ENCODE measurements at places on chromosomes 3 and 15.

DNA sequence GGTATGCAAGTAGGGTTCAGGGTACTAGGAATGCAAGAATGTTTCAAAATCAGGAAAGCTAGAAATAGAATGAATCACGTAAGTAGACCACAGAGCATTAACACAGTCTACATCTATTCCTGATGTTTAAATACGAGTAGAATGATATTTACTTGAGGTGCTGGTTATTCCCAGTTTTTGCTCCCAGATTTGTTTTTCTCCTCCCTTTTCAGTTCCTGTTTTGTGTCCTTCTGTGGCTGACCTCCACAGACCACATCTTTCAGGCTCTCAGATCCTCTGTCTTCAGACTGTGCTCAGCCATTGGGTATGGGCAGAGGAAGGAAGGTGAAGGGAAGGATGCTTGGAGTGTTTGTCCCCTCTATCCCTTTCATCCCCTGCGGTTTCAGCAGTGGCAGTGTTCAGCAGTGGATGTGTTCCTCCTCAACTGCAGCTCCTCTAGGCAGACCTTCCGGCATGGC lies 276.6 kb downstream of the ZNF621 start:
- no peak for DNase-seq

DNA sequence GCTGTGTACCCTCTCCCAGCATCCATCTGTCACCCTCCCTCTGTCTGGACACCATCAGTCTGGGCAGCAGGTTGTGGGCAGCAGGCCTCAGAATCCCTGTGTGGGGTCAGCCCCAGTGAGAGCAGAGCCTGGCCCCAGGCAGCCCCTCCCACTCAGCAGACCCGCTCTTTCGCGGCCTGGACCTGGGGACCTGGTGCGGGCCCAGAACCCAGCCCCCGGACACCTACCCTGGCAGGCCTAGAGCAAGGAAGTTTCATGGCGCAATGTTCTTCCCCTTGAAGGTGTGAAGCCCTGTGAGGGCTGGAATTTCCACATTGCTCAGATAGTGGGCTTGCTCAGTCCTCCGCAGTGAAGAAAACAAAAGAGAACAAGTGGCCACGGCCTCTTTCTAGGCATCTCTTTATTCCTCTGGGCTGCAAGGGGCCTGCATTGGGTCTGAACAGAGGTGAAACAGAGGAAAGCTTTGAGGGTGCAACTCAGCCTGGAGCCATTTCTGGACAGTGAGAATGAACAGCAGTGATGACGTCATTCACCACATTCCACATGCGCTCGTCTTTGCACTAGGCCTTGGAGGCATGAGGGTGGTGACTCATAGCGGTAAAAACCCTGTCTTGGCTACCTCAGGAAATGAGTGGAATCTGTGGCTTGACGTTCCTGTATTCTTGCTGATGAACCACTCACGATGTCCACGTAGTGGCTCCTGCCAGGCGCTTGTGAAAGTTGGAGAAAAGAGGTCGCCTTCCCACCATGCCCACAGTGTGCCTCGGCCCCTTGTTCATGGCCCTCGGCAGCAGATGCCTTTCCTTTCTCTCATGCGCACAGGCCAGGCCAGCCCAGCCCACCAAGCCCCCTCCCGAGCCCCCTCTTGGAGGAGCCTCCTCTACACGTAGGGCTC lies 66.1 kb downstream of the SLC30A4 start:
- peak; percentile 78 for DNase-seq

DNA sequence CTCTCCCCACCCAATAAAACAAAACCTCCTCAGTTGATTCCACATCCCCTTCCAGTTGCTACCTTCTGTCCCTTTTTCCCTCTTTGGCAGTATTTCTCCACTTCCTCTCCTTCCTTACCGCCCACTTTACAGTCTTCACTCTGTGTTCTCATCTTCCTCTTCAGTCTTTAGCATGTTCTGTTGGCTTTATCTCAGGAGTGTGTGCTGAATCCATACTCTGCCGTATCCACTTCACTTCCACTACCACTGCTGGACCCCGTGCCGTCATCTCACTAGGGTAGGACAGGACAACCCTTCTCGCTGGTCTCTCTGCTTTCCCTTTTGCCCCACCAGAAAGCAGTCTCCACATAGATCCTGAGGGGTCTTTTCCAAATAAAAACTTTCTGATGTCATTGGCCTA lies 74.3 kb downstream of the FNDC3B start:
- no peak for DNase-seq

DNA sequence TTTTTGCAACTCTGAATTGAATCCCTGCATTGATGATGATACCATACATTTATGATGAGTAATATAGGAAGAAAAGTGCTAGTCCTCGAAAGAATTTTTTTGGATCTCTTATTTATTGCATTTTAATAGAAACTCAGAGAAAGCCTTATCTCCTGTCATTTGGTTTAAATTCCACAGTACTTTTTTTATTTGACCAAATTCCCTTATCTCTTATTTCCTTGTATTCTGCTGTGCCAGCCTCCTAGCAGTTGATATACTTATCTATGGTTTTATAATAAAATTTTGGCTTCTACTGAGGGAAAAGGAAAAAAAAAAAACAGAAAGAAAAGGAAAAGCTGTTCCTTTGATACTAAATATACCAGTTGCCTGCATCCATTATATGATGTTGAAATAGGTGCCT lies 535.1 kb upstream of the NR2F2 start:
- DNase-seq, result no peak

DNA sequence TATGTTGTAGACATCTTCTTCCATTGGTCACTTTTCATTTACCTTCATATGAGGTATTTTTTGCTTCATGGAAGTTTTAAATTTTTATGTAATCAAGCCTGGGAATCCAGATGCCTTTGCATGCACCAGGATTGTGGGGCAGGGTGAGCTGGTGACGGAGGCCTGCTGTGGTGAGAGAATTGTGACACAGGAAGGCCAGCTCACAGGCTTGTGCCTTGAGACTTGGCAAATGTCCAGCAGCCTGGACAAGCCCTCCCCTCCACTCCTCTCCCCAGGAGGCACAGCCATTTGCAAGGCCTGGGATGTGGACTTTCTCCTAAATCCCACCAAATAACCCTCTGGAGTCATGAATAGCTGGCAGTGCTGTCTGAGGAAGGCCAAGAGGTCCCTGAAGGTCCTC lies 67.4 kb downstream of the RHCG start:
- no peak for DNase-seq

- DNase-seq, result no peak
These were observed 60.2 kb downstream of the SCN5A start for GRCh38 chr3:38588995-38589937.

GRCh38 chr3:52798376-52798977 lies 3.9 kb downstream of the ITIH3 start:
- DNase-seq, result no peak

GRCh38 chr3:4438296-4438695 lies 28.8 kb downstream of the SUMF1 start:
- DNase-seq, result no peak

GRCh38 chr3:51304230-51304629 lies 80.9 kb upstream of the MANF start:
- no peak for DNase-seq

DNA sequence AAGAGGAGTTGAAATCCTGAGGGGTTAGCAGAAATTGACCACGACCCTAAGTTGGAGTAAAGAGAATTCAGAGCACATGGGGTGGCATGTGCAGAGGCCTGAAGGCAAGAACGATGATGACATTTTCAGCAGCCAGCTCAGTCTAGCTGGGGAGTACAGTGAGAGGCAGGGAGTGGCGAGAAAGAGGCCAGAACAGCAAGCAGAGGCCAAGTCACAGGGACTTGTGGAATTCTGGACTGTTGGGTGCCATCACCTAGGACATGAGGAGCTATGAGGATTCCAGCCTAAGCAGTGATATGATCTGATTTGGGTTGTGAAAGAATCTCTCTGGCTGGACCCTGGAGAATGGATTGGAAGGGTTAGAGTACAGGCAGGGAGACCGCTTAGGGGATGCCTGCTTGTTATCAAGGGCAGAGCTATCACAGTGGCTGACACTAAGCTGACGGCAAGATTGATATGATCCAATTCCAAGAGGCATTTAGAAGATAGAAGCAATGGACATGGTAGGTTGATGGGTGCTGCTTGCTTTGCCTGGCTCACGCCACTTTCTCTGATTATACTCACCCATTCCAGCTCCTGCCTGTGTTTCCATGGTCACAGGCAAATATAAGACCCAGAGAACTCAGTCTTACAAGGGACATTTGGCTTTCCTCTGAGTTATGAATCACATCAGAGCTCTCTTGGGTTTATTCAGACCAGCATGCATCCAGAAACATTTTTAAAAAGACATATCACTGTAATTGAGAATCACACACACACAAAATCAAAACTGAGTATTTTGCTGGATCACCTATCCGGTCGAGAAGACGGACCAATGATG lies 66.4 kb downstream of the LRTM1 start:
- no peak for DNase-seq

GRCh38 chr3:37477711-37478487 lies 303.5 kb upstream of the LRRFIP2 start:
- DNase-seq, result no peak

GRCh38 chr15:65305776-65306175 lies 1.3 kb downstream of the RNU5B-1 start:
- DNase-seq, result no peak

DNA sequence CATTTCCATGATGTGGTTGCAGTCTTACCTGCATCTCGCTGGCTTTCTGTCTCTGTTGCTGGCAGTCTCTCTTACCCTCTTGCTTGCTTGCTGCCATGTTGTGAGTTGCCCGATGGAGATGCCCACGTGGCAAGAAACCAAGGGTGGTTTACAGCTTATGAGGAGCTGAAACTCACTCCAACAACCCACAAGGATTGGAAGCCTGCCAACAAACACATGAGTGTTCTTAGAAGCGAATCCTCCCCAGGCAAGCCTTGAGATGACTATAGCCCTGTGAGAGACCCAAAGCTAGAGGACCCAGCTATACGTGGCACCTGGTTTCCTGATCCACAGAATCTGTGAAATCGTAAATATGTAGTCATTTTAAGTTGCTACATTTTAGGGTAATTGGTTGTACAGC lies 490.9 kb upstream of the ADAMTS9 start:
- no peak for DNase-seq

GRCh38 chr3:30007668-30008067 lies 598.7 kb upstream of the TGFBR2 start:
- DNase-seq, result no peak

- DNase-seq, result no peak
These were observed 164.5 kb upstream of the TLE3 start for GRCh38 chr15:70262171-70262570.

DNA sequence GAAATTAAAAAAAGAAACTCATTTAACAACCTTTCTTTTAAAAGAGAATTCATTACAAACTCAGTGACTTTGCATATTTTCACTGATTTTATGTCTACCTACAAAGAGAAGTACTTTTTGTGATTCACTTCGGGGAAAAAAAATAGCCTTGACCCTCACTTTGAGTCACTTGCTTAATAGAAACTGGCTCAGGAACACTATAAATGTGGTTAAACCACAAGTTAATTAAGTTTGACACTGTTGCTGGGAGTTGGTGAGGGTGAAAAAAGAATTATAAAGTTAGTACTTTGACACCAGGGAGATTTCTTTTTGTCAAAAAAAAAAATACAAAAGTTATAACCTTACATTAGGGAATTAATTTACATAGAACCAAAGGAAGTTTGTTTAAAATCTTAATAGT lies 810.9 kb downstream of the NR2F2 start:
- DNase-seq, result no peak

DNA sequence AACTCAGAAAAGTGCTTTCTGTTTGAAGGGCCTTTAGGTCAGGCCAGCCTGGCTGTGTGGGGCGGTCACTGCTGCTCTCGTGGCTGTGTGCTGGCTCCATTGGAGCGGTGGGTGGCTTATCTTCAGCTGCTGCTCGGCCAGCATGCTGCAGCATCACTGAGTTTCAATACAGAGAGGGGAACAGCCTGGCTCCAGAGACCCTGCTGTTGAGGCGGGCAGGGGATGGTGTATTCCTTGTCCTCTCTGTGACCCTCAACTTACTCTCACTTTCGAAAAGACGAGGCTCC lies 248.5 kb upstream of the ONECUT1 start:
- no peak for DNase-seq

DNA sequence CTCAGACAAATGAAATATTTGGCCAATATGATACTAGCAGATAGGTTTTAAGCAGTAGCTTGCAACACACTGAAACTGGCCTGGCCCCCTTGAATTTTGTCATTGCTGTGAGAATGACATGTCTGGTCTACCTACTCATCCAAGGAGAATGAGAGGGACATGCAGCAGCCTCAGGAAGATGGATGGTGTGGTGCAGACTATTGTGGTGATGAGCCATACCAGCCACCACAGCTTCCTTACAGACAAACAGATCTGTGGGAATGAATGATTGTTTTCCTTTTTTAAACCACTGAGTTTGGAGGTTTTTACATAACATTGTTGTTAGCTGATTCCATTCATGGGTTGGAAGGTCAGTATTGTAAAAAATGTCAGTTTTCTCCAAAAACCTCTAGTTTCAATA lies 133.7 kb upstream of the POU1F1 start:
- no peak for DNase-seq

- no peak for DNase-seq
These were observed 48.5 kb downstream of the CD47 start for GRCh38 chr3:108042300-108042699.

GRCh38 chr3:31648286-31648968 lies 115.7 kb downstream of the STT3B start:
- DNase-seq, result no peak

DNA sequence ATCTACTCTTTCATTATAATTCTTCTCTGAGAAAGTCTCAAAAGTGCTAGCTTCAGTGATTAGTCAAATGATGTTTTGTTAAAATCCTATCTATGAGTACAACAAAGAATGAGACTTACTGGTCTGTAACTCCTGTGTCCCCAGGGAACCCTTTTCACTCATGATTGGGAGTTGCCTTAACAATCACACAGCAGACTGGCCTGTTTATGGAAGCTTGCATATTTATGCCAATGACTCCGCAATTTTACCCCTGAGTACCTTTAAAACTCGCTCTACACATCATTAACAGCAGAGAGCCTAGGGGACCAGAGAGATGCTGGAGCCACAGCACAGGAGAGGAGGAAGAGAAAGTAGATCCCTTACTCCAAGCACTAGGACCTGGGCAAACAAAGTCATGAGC lies 628.1 kb downstream of the IGSF11 start:
- no peak for DNase-seq

- DNase-seq, result no peak
These were observed 184.3 kb downstream of the PLCH1 start for GRCh38 chr3:155560594-155560993.

- DNase-seq, result no peak
These were observed 640.5 kb upstream of the GRM7 start for GRCh38 chr3:6220447-6220846.

GRCh38 chr3:24123596-24123995 lies 178.5 kb downstream of the NR1D2 start:
- DNase-seq, result no peak
